D341Med (cell line): ENCODE measurements at places on chromosomes 3 and 15.

DNA sequence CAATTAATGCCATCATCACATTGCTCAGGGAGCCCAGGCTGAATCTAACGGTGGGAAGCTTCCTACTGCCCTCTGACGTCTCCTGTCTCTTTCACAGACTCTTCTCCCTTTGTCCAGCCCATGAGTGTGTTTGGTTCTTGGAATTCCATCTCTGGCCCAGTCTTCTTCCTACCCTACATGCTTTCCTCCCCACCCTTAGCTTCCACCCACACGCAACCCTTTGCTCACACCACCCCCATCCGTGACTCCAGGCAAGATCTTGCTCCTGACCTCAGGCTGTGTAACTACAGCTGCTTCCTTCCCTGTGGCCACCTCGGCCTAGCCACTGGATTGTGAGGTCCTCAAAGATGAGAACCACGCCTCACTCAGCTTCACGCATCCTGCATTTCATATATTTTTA lies 72.3 kb upstream of the THBS1 start:
- DNase-seq, result no peak

DNA sequence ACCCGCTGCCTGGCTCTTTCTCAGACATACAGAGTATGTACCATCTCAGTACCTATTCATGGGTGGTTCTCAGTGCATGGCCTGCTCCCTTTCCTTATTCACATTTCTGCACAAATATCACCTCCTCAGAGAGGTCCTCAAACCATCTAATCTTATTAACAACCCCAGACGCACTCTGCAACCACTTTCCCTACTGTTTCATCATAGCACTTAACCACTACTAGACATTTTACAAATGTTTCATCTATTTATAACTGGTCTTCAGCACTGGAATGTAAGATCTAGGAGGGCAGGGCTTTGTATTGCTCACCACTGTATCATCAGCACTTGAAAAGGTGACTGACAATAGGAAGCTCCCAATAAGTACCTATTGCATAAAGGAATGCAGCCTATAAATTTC lies 45.1 kb downstream of the TNIK start:
- no peak for DNase-seq

- DNase-seq, result no peak
Measured at GRCh38 chr3:12027184-12027846, 23.1 kb downstream of the SYN2 start.

DNA sequence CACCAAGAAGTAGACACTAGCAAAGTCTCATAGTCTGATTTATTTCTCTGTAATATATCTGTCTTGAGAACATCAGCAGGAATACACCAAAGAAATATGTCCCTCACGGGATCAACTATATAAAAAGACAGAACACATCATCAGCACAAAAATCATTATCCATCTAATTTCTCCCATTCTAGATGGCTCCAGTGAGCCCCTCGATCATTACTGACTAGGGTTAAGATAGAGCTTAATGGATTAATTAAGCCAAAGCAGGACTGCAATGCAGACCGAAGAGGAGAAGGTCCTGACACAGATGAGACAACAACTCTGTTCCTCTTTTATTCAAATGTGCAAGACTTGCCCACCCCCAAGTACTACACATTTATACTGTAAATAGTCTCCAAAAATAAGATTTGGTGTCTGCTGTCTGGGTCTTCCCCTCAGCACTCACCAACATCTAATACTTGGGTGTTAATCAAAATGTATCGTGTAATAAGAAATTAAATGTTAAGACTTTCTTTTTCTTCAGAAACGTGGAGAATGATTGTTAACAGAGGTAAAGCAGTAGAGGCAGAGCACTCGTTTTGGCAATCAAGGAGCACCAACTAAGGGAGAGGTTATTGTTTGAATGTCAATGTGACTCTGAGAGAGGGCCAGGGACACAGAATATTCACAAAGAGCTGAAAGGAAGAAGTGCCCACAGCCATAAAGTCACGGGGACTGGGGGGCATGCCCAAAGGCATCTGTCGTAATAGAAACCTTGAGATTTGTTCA lies 133.6 kb downstream of the TIGIT start:
- DNase-seq, result no peak
